ENCODE measurements at places on chromosomes 6 and 20.
A peak's percentile ranks its signal among the peaks of the same experiment; 100 is the strongest.

- no peak for DNase-seq
These were observed 130.2 kb downstream of the TBC1D7 start for GRCh38 chr6:13198168-13198567.

DNA sequence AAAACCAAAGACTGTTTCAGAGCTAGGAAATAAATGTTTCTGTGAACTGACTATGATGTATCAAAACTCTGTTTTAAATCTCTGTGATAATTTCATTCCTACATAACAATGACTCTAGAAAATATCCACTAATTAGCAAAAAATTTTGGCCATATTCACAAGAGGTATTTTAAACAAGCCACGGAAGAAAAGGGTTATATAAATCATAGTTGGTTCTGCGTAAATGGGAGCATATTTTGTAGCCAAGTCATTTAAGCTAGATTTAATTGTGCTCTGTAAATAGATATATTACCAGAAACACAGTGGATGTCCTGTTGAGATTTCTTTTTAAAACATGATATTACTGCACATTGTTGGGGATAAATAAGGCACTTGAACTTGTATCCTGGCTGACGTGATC lies 416.5 kb upstream of the PLCB4 start:
- DNase-seq = no peak

DNA sequence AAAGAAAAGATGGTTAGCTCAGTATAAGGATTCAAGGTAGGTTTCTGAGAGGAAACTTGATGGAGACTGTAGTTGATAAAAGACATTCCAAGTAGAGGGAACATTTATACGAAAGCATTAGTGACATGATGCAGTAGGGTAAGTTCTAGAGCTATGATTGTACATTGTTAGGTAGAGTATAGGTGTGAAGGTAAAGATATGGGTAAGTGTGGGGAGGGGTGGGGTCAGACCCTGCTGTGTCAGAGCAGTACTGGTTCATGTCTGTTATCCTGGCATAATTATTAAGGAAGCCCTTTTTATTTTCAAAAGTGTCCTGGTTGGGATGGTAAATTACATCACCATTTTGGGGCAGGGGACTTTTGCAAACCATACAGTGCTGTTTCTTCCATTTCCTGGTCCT lies 635.8 kb downstream of the COL12A1 start:
- no peak for DNase-seq

- no peak for DNase-seq
These were observed 18.9 kb downstream of the RFX6 start for GRCh38 chr6:116895935-116896334.

- no peak for DNase-seq
These were observed 307.4 kb downstream of the EYA4 start for GRCh38 chr6:133548423-133549159.

GRCh38 chr6:112288475-112288874 lies 34.1 kb upstream of the LAMA4 start:
- DNase-seq = no peak

DNA sequence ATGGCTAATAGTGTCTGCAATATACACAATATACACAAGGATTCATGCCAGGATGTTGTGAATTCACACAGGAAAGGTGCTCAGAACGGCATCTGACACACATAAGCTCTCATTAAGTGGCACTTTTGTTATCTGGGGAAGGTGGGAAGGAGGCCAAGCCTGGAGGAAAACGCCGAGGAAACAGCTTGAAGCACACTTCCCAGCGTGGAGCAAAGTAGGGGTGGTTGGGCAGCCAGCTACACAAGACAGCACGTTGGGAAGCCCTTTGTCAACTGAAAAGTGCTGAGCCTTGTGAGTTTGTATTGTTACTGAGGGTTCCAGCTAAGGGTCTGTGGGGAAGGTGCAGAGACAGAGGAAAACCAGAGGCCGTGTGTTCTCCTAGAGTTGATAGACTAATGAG lies 181.0 kb downstream of the ZMYND8 start:
- no peak for DNase-seq

- no peak for DNase-seq
These were observed 33.9 kb downstream of the COL12A1 start for GRCh38 chr6:75171986-75172385.

- no peak for DNase-seq
These were observed 46.8 kb downstream of the ZC2HC1B start for GRCh38 chr6:143911028-143911427.

DNA sequence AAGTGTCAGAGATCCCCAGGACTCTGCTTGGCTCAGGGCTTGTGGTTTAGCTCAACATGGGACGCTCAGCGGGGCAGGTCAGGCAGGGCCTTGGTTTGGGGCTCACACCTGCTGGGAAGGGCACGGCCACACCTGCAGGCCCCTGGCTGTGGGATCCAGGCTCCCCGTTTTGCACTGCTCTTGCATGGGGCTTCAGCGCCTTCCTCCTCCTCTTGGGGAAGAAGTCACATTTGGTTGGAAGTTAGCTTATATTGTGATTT lies 378.3 kb downstream of the CDH4 start:
- no peak for DNase-seq

DNA sequence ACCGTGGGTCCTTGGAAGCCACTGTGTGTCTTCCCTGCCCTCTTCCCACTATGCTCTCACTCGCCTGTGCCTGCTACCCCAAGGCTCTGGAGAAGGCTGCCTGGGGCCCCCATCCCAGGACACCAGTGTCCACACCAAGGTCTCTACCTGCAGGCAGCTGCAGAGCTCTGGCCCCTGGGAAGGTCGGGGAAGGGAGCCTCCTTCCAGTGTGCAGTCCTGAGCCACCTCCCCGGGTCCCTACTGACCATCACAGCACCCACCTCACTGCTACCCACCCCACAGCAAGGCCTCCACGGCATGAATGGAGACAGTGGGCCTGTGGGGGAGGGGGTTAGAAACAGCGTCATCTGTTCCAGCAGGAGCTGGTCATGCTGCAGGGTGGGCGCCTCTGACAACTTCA lies 35.6 kb downstream of the RBM38 start:
- DNase-seq = no peak

GRCh38 chr6:31579546-31580437 lies 2.4 kb downstream of the LTB start:
- no peak for DNase-seq

DNA sequence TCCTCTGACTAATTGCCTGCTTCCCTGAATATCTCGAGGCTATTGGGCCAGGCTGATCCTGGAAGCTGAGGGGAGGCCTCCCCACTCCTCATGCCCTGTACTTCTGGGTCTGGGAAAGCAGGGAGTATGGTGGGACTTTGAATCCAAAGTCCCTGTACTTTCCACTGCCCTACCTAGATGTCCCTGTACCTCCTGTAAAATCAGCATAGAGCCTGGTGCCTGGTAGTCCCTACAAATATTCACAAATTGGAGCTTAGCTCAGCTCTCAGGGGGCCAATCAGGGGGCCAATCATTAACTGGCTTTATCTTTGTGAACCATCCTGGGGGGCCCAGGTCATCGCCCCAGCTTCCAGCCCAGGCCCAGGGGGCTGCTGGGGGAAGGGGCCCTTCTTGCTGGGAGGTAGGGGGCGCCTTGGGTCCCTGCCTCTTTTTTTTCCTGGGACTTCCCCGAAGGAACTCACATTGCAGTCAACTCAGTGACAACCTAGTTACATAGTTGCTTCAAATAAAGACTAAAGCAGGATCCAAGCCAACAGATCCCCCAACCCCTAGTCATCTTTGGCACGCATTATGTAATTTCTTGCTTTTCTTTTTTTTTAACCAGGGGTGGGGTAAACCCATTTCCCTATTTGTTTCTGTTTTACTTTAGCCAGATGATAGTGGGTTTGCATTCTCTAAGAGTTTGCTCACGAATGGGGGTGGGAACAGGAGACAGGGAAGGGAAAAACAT lies 6.9 kb upstream of the VEGFA start:
- DNase-seq = no peak

DNA sequence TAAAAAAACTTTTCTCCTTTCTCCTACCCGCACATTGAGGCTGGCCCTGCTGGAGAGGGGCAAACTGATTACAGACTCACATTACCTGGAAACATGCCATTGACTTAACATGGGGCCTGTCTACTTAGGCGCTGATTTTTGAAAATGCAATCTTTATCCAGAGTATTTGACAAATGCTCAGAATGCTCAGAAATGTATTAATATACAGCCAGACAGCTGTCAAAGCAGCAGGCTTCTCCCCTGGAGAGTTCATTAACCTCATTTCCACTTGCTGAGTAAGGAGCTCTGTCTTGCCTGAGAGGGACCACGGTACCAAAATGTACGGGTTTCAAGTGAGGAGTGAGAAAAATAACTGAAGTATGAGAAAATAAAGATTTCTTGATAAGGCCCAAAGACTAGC lies 95.7 kb downstream of the PAX1 start:
- no peak for DNase-seq

GRCh38 chr20:57460781-57461465 lies 64.0 kb downstream of the CTCFL start:
- DNase-seq = no peak

DNA sequence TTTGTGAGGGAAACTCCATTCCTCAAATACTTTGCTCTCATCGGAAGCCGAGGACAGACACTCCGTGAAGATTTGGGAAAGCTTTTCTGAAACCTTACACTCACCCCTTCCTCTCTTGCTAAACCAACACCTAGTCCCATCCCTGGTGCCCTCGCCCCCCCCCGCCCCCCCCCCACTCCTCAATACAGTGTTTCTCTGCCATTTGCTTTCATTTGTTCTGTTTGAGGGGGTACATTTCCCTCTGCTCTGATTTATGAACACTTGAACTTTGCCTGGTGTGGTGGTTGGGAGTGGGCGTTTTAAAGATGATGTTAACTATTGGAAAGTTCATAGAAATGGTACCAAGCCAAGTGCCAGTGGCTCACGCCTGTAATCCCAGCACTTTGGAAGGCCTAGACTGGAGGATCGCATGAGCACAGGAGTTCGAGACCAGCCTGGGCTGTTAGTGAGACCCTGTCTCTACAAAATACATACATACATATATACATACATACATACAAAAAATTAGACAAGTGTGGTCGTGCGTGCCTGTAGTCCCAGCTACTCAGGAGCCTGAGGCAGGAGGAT lies 1.1 kb downstream of the RAB32 start:
- DNase-seq = peak; percentile 1

DNA sequence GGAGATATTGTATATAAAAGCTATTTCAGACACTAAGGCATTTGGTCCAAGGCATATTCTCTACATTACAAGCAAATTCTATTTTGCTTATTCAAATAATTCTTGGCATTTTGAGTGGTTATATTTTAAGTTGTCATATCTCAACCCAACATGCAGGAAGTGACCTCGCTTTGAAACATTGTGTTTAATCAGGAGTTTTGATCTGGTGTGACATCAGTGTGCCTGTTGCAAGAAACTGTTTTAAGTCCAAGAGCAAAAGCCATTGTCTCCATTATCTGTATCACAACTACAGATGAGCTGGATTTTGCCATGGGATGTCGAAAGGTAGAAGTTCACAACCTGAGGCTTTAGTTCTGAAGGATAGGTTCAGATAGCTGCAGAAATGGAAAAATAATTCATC lies 509.9 kb upstream of the ID4 start:
- no peak for DNase-seq

DNA sequence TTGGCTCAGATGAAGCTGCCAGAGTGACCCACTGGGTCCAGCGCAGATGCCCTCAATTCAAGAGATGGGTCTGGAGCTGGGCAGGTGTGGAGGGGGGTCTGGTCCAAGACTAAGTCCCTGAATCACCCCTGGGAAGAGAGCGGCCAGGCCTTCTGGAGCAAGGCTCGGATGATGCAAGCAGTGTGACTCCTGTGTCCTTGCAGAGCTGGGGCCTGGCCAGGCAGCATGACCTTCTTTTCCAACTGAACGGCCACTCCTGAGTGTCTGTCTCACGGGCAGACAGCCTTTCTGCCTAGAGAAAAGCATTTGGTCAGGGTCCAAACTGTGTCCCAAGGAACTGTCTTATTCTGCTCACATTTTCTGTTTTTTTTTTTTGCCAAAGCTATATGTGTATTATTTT lies 42.6 kb upstream of the FNDC1 start:
- DNase-seq = no peak

- no peak for DNase-seq
These were observed 23.0 kb downstream of the ENTPD6 start for GRCh38 chr20:25218492-25218891.

- no peak for DNase-seq
These were observed 132.6 kb downstream of the CEBPB start for GRCh38 chr20:50323209-50323608.

GRCh38 chr6:63464060-63464459 lies 108.2 kb upstream of the LOC128125822 start:
- no peak for DNase-seq

- no peak for DNase-seq
These were observed 545 bp downstream of the SLC35D3 start for GRCh38 chr6:136922685-136923006.

GRCh38 chr6:14919038-14919670 lies 326.7 kb upstream of the JARID2 start:
- DNase-seq = no peak

GRCh38 chr6:79186564-79186963 lies 47.9 kb downstream of the HMGN3 start:
- DNase-seq = no peak

DNA sequence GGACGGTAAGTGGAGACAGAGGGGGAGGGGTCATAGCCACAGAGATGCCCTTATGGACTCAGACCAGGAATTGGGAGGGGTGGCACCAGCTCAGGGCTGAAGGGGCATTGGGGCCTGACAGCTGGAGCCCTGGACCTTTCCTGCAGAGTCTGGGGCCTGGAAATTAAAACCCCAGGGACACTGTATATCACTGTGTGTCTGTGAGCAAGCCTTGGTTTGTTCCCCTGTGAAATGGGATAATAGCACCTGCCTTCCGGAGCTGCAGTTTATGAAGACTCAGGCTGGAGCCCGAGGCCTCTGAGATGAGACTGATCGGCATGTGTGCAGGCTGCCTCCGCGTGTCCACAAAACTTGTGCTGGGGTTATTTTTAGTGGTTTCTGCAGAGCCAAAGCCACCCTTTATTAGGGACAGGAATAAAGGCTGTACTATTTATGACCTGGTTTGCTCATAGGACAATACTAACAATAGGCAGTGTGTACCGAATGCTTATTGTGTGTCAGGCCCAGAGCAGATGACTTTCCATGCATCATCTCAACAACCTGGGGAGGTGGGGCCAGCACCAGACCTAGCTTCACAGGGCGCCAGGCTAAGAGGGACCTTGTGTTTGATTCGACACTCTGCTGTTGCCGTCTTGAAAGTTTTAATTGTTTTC lies 22.6 kb downstream of the MYH7B start:
- no peak for DNase-seq

GRCh38 chr6:34223381-34223955 lies 13.2 kb upstream of the HMGA1 start:
- DNase-seq = no peak

GRCh38 chr20:59006167-59006863 lies 739 bp downstream of the CTSZ start:
- DNase-seq = no peak

DNA sequence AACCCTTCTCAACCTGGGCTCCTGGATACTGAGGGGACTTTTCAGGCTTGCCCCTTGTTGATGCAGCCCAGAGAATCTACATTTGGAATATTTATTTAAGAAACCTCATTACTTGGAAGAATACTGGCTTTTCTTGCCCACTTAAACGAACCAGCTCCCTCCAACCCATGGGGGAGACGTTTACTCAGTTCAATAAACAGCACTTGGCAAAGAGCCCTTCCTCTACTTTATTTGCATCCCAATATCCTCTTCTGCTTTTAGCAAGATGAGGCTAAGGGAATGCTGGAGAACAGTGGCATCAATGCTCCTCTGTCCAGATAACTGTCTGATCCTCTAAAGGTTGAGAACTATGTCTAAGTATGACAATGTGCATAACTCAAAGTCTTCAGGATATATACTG lies 22.2 kb downstream of the PTPRK start:
- DNase-seq = no peak

GRCh38 chr6:11785774-11786579 lies 7.4 kb upstream of the ADTRP start:
- DNase-seq = no peak

- no peak for DNase-seq
These were observed 111.6 kb downstream of the TBC1D32 start for GRCh38 chr6:121222656-121223055.
